Progenitor cell of endocrine pancreas (in vitro differentiated cells): ENCODE measurements at places on chromosomes 16 and 17. TPM values are rescaled to one million over a fixed set of nuclear protein-coding genes. Genes with fewer than 3 reads are reported as not detected.

DNA sequence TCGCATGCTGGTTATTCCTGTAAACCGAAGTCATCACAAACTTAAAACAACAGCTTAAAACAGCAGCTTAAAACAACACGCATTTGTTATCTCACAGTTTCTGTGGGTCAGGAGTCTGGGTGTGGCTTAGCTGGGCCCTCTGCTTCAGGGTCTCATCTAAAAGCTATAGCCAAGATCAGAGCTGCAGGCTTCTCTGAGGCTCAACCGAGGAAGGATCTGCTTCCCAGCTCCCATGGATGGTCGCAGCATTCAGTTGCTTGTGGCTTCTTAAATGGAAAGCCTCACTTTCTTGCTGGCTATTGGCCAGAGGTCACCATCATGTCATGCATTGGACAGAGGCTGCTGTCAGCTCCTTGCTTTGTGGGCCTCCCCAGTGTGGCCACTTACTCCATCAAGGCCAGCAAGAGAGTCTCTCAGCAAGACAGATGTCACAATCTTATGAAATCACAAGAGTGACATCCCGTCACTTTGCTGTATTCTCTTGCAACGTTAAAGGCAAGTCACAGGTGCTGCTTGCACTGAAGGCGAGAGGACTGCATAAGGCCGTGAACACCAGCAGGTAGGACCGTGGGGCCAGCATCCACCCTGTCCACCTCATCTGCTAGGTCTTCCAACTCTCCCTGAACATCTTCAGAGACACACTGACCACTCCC is 117.9 kb upstream of the TNRC6C start:
- peaks cover 10% of the 10 kb centered on the region for H3K4me1 ChIP-seq
- H3K27me3 ChIP-seq, result peaks cover 3% of the 10 kb centered on the region
- H3K4me3 ChIP-seq, result no peak overlapping the region
- peak overlapping the region; percentile 33 for H3K27ac ChIP-seq

- peaks cover 9% of the 10 kb centered on the region for H3K36me3 ChIP-seq
- H3K4me1 ChIP-seq, result peaks cover 2% of the 10 kb centered on the region
- H3K27me3 ChIP-seq, result no peaks in the 10 kb centered on the region
- DNase-seq, result no peak
- peak overlapping the region; percentile 8 for H3K27ac ChIP-seq
- no peak overlapping the region for H3K4me3 ChIP-seq
These were observed 107.9 kb downstream of the SMG6 start for GRCh38 chr17:2195729-2196128.

DNA sequence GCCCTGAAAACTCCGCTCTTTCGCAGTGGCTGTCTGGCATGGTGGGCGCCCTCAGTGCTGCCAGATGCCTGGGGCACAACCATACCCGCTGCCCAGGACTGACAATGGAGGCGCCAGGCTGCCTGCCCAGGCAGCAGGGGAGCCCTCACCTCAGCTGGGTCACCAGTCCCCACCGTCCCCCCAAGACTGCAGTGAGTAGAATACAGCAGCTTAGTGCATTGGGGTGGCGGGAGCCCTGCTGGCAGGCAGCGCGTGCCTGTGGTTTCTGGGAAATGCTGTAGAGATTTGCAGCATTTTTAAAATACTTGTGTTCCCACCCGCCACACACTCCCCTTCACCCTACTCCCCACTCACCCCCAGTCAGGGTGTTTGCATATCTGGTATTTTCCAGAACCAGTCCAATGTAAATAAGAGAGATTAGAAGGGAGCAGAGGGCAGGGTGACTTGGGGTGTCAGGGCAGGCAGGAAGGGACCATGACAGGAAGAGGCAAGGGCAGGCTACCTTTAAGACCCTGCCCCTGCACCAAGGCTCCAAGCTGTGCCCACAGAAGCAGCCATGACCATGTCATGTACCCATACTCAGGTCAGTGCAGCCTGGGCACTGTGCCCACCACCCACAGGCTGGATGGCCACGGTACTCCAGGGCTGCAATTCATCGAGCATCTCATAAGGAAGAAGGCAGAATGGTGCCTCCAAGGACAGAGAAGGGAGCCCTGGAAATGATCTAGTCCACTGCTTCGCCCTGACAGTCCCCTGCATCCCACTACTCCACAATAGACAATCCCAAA is 21.5 kb downstream of the MYO18A start:
- H3K36me3 ChIP-seq, result peaks cover 2% of the 10 kb centered on the region
- peaks cover 69% of the 10 kb centered on the region for H3K4me1 ChIP-seq
- no peak overlapping the region for H3K4me3 ChIP-seq
- no peak for DNase-seq
- H3K27ac ChIP-seq, result peak overlapping the region; percentile 65

DNA sequence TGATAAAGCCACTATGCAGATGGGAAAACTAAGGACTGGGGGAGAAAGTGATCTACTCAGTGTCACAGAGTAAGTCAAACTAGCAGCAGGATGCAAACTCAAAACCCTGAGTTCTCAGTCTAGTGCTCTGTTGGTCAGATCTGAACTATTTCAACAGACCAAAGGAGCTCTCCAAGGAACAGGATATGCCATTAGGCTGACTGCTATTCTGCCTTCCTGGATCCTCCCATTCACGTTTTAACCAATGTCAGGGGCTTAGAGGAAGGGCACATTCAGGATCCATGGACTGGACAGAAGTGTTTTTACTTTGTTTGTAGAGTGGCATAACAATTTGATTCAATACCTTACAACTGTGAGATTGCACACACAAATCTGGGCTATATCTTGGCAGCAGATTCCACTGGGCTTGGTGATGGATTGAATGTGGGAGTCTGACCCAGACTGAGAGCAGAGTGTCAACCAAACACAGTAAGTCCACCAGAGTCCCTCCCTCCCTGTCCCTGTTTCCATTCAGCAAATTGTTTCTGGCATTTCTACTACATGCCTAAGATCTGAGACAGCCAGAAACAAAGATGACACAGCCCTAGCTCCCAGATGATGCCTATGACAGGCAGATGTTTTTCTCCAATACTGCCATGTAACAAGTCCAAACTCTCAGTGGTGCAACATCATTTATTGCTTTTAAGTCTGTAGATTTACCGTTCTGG is 337.8 kb upstream of the CDH5 start:
- H3K27ac ChIP-seq, result no peak overlapping the region
- peaks cover 16% of the 10 kb centered on the region for H3K27me3 ChIP-seq
- H3K4me1 ChIP-seq, result no peaks in the 10 kb centered on the region
- H3K36me3 ChIP-seq, result no peaks in the 10 kb centered on the region
- H3K4me3 ChIP-seq, result no peak overlapping the region
- DNase-seq, result no peak

Gene CHST6
- total RNA-seq, result 7.7 and 8.4 TPM in 2 replicates

Gene TUBB3
- 201 and 211 TPM in 2 replicates for total RNA-seq
